Activated CD8-positive, alpha-beta memory T cell treated with anti-CD3 and anti-CD28 coated beads for 36 hours (primary cell): ENCODE measurements at places on chromosomes 11 and 22. TPM values are rescaled to one million over a fixed set of nuclear protein-coding genes. Genes with fewer than 3 reads are reported as not detected.

The MYRF gene
- total RNA-seq, result 0.91 TPM

The DCPS gene
- 39.2 TPM for total RNA-seq

The ZNF214 gene
- total RNA-seq, result not detected

The P2RY2 gene
- not detected for total RNA-seq

The WNT7B gene
- not detected for total RNA-seq

The MMP13 gene
- not detected for total RNA-seq
